Adrenal gland (tissue), 19 donors: ENCODE measurements at places on chromosomes 16 and 17. TPM values are rescaled to one million over a fixed set of nuclear protein-coding genes. Genes with fewer than 3 reads are reported as not detected.

DNA sequence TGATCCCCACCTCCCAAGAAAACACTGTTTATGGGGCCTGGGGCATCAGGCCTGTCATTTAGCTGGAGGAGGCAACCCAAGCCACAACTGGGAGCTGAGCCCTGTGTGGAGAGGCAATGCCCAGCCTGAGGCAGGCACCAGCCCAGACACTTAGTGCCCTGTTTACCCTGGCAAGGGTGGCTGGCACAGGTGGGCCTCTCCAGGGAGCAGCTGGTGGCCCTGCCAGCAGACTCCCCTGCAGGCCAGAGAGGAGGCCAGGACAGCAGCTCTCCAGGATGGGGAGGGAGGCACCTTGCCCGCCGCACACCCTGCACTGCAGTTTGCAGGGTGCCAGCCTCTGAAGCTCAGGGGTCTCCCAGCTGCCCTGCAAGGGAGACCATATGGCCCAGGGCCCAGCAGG is 9.1 kb upstream of the TMEM92 start:
- peak; percentile 9 for DNase-seq

GRCh38 chr16:85438981-85439685 is 174.0 kb upstream of the GSE1 start:
- no peak for DNase-seq

- peak; percentile 10 for DNase-seq
Observed at GRCh38 chr16:3650631-3651265, 3.7 kb upstream of the DNASE1 start.

GRCh38 chr17:44898768-44899073 is 524 bp downstream of the EFTUD2 start:
- no peak for DNase-seq

DNA sequence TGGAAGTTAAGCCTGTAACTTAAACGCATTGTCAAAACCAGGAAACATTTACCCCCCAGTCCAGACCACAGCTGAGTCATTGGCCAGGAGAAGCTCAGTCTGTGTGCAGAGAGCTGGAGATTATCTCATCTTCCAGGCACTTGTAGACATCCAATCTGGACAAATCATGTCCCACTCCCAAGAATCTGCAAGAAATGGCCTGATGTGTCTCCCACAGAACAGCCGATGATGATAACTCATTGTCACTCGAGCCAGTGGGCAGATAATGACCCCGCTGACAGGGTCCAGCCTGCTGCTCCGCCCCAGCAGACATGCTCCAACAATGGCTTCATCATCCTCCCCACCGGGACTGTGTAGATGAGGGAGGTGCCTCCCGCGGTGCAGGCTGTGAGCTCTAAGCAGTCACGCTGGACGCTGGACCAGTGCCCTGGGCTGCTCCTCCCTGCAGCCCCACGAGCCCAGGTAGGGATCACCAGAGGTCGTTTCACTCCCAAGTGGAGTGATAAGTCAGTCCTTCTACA is 322.5 kb downstream of the C16orf95 start:
- DNase-seq, result no peak

DNA sequence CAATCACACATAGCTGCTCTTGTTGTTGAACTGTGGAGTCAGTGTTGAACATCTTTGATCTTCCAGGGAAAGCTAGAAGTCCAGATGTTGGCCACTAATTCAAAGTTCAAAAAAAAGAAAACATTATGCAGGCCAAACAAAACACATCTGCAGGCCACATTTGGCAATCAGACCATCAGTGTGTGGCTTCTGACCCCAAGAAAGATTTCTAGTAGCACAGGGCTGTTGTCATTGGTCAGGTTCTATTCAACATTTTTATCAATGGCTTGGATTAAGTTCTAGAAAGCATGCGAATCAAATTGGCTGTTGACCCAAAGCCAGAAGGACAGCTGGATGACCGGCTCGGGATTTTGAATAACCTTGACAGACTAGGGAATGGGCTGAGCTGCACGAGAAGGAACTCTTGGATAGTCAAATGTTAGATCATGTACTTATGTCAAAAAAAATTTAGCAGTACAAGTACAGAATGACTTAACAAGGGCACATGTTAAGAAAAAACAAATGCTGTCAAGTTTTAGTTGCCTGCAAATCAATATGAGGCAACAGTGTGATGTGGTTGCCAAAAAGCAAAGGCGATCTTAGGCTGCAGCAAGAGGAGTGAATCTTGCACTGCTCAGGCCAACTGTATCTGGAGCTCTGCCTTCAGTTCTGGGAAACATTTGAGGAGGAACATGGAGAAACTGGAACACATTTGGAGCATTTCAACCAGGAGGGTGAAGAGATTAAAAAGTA is 187.6 kb downstream of the RGS9 start:
- no peak for DNase-seq

DNA sequence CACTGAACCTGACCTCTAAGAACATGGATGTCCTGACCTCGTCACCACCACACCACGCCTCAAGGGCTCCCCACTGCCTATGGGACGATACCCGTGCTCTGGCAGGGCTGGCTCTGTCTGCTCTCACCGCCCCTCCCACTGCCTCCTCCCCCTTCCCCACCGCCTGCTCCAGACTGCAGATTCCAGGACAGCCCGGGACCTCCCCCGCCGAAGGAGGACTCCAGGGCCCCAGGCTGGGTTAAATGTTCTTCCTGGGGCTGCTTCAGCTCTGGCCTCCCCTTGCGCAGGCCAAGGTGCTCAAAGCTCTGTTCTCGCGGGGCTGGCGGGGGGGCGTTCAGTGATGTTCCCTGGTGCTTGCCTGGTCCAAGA is 3.1 kb downstream of the NPW start:
- no peak for DNase-seq

Gene CES3
- 0.23 TPM for total RNA-seq

Gene SLC5A10
- total RNA-seq, result not detected

GRCh38 chr17:9364837-9365430 is 210.7 kb downstream of the STX8 start:
- DNase-seq, result no peak

Gene TMEM92
- not detected for total RNA-seq

DNA sequence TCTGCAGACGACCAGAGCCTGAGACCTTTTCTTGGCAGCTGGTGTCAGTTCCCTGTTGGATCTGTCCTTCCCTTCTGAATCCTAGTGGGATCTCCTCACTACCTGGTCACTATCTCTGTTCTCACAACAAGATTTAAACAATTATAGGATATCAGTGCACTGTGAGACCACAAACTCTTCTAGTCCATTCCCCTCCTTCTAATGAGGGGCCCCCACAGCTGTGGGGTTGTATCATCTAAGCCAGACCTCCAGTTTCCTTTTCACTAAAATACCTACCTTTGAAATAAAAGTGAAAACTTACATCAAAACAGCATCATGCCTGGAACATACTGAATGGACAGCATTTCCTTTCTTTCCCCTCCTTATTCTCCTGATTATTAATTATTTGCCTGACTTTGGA is 233.2 kb downstream of the PRKCA start:
- DNase-seq, result no peak

DNA sequence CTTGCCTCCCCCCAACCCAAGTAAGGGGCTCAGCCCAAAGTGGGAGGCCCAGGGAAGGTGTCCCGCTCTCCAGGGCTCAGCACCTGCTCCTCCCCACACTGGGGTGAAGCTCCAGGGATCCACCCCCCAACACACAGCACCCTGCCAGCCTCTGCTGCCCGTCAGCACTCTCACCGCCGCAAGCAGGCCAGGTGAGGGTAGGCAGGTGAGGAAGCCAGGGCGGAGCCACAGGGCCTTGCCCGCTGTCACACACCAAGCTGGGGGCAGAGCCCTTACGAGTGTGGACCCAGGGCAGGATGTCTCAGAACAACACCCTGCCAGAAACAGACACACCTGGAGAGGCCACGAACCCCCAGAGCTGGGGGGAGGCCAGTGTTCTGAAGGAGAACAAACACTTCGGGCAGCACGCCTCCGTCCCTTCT is 19.5 kb downstream of the PLLP start:
- no peak for DNase-seq

DNA sequence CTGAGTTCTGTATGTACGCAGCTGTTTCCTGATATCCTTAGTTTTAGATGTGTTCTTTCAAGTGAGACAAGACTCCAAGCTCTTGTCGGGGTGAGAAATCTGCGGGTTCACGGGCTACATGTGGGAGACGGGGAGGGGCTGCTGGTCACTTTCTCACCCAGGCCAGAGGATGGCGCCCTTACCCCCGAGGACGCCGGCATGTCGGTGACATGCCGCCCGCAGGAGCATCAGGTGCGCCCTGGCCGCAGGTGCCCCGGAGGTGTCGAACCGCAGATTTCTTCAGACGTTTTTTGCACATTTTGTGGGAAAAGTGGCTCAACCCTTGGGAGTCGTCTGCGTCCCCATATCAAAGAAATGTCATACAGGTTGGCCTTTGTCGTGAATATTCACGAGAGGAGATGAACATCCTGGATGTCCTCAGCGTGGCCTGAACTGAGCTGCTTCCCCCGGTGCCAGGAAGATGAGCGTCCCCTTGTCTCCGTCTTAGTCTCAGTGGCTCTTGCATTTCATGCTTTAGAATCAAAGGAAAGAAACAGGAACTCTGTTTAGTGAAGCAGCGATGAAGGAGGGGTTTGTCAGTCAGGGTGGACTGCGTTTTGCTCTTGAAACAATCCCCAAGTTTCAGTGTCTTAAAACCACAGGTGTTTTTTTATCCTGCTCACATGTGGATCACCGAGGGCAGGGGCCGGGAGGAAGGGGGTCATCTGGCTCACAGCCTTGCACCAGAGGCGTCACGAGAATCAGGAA is 75.4 kb upstream of the ZNF750 start:
- DNase-seq, result no peak

DNA sequence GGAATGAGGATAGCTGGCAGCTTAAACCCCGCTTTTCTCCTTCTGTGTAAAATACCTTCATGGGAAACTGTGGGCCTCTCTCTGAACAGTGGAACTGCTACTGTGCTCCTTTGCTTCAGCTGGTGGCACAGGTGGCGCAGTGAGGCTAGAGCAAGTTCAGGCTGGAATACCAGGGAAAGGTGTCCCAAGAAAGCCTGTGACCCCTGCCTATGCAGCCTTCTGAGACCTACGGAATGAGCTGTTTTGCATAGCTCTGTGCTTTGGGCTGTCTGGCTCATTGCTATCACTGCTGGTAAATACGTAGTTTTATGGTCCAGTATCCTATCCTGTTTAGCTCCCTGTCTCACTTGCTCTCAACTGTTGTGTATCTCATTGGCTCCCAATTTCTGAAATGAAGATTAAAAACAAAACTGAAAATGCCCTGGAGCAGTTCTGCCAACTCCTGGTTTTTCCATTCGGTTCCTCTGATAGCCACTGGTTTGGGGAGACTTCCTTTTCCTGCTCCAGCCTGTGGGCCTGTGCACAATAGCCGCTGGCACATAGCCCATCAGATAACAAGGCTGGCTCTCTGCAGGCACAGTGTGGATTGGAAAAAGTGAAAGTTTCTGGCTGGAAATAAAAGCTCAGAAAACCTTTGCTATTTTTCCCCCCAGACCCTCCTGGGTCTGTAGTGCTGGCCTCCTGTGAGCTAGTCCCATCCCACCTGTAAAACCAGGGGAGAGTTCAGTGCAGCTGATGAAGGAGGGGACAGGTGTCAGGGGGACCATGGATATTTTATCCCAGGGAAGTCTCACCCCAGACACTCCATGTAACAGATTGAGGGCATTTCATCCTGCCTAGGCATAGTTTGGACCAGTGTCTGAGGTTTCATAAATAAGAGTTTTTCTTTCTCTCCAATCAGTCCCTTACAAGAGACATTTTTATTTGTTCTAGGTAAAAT is 24.0 kb downstream of the LIMD2 start:
- DNase-seq, result peak; percentile 95

Gene ACSM3
- total RNA-seq, result 5.5 TPM

GRCh38 chr16:24999856-25000461 is 15.2 kb downstream of the ARHGAP17 start:
- DNase-seq, result no peak

Gene FOXN1
- total RNA-seq, result not detected

DNA sequence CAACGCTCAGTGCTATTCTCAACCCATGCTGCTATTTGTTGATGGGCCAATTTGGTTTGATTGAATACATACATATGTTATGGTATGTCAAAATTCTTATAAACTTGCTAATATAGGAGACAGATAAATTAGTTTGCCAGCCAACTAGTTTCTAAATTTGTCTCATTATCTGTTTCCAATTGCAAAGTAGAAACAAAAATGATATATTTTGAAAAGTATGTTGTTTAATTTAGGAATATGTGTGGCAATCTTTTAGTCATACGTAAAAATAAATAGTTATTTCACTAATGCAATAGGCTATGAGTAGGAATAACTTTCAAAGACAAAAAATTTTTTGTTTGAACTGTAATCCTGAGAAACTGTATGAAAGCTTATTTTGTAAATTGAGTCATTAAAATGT is 210.6 kb upstream of the KCNJ16 start:
- no peak for DNase-seq
